ENCODE measurements at places on chromosomes 12 and 14. TPM values are rescaled to one million over a fixed set of nuclear protein-coding genes. Genes with fewer than 3 reads are reported as not detected.

DNA sequence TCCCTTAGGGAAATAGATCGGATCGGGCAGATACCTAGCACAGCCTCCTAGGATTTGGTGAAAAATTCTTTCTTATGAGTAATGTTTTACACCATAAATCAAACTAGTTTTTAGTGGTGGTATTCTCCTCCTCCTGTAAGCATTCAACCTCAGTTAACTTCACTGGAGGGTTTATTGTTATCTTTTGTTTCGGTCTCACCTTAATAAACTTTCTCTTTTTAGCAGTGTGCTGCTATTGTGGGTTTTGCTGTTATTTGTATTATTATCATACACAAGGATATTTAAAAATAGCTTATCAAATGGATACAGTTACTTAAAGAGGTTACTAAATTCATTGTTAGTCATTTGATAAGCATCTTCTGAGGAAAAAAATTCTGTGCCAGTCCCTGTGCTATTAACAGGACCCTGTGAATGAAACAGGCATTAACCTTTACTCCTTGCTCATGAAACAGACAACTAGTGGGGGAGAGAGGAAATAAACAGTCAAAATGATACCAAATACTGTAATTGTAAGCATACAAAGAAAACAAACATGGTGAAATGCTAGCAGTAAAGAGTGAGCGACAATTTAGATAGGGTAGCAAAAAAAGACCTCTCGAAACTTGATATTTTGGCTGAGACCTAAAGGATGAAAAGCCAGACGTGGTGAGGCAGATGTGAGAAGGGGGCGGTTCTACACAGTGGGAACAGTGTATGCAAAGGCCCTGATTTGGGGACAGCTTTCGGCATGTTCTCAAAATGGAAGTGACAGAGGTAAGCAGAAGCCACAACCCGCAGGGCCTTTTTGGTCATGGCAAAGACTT, 178.7 kb upstream of the SOX5 start:
- no peak for DNase-seq

- peak; percentile 87 for DNase-seq
Measured at GRCh38 chr12:67434671-67435370, 165.7 kb downstream of the CAND1 start.

DNA sequence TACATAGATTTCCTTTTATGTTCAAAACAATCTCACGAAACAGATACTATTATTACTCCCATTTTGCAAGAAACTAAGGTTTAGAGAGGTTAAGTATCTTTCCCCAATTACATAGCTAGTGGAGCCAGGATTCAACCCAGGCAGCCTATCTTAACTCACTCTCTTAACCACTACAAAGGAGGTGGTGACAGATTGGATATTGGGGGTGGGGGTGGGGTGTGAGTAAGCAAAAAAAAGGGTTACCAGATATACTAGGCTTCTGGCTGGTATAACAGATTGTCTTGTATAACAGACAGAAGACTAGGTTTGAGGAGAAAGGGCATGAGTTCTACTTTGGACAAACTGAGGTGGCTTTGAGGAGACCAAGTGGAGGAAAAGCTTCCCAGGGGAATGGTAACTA, 2.1 kb downstream of the GMFB start:
- DNase-seq: no peak

DNA sequence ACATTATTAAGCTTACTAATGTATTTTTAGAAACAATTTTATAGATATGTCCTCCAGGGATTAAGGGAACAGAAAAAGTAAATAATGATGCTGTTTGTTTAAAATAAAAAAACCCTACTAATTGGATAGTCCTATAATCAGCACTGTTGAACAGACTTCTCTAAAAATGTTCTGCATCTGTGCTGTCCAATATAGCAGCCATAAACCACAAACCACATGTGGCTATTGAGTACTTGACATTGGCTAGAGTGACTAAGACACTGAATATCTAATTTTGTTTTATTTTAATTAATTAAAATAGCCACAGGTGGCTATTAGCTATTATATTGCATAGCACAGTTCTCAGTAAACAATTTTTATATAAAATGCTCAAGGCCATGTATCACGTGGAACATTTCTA, 210.4 kb downstream of the DPY19L2 start:
- DNase-seq: no peak

GRCh38 chr12:50642035-50642451, 121.9 kb upstream of the ATF1 start:
- peak; percentile 72 for DNase-seq

- no peak for DNase-seq
Measured at GRCh38 chr14:36339816-36340215, 19.4 kb upstream of the MBIP start.

- no peak for DNase-seq
Measured at GRCh38 chr12:58347188-58347587, 405.8 kb downstream of the ATP23 start.

- DNase-seq: no peak
Measured at GRCh38 chr12:112498580-112498979, 79.8 kb downstream of the PTPN11 start.

DNA sequence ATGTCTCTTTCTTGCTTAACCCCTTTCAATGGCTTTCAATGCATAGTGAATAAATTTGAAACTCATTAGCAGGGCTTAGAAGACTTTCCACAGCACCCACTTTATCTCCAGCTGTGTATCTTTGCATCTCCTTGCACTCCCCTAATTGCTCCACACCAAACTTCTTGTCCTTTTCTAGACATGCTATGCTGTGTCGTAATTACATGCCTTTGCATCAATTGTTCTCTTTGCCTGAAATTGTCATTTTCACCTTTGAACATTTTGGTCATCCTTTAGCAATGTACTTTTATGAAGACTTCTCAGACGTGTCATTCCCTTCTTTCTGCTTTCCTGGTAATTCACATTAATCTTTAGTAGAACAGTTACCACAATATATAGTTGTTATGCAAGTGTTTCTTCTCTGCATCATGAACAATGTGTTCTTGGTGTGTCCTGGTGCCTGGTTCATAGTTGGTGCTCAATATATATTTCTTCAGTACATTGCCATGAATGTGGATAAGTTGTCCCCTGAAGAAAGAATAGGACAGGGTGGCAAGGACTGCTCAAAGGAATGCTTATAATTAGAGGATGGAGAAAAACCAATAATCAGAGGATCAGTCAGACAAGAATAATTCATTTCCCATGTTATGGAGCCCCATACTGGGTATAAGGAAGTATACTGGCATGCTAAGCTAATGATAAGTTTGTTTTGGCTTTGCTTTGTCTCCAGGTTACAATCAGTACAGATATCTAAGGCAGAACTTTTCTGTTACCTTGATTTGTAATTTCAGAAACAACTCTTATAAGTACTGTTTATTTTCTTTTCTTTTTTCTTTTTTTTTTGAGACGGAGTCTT, 27.2 kb downstream of the ARF6 start:
- no peak for DNase-seq

- DNase-seq: peak; percentile 88
Measured at GRCh38 chr12:52070185-52070925, 577 bp downstream of the ATG101 start.

DNA sequence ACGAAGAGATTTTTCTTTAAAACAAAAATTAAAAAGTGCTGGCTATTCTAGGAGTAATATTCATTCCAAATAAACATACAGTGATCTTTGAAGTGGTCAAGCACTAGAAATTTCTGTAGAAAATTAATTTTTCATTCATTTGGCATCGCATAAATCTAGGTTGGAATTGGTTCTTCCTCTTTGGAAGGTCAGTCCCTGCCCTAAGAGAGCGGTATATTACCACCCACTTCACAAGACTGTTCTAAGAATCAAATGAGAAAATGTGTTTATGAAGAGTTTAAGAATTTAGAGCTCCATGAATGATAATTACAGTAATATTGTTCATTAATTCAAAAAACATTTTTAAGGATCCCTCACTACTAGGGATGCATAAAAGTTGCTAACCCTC, 444 bp upstream of the GEMIN2 start:
- no peak for DNase-seq

DNA sequence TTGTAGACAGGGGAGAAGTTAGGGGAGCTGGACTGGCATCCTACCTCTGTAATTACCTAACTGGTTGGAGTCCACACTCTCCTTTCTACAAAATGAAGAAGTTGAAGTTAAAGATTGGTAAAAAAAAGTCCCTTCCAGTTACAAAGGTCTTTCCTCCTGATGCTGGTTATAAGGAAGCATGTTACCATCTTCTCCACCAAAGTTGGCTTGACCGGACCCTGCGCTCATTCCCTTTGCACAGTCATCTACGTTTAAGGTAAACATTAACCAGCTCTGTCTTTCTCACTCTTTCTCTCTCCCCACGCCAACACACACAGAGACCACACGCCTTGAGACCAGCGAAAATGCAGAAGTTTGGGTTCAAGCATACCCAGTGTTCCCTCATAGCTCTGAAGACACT, 11.9 kb downstream of the FBLN5 start:
- DNase-seq: no peak

DNA sequence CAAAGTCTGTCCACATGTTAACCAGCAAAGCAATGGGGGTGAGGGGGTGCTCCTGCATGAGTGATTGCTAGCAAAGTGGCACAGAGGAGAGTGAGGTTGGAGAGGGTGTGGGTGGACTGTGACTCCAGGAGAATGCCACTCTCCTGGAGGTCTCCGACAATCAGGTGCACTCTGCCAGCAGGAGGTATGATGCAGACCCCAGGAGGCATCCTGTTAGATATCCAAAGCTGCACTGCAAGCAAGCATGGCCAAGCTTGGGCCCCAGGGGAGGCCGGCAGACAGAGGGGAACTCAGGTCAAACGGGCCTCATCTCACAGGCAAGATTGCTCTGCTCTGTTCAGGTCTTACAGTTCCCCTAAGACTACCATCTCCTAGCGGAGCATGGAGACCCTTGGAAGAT, 73.5 kb upstream of the ALX1 start:
- no peak for DNase-seq

DNA sequence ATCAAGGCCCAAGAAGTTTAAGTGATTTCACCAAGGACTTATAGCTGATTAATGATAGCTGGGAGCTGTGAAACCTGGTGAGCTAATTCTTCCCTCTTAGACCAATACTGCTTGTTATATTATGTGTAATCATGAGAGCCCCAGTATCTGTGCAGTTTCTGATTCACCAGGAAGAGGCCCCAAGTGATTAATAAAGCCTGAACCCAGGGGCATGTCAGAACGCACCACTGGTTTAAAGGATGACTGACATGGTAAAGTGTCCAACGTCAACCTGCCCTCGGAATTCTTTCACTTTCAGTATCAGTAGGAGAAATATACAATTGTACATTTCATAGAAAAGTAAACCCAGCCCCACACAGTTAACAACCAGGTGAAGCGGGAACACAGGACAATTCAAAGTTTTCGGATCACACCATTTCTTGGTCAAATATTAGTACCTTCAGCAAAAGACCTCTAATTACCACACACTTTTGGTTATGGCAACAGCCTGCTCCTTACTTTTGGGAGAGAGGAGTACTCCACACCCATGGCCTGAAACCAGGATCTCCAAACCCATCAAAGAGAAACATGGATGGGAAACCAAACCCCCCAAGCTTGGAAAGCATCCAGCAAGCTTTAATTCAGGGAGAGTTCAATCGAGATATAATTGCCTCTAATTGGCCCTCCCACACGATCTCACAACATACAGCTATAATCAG, 28.5 kb downstream of the TMCC3 start:
- DNase-seq: peak; percentile 25

GRCh38 chr12:5432011-5432400, at the start of gene NTF3:
Gene NTF3, plus strand, starts transcription at chr12:5432108. Its CDS starts 217 bp downstream, at chr12:5432325.
- peak; percentile 87 for DNase-seq

DNA sequence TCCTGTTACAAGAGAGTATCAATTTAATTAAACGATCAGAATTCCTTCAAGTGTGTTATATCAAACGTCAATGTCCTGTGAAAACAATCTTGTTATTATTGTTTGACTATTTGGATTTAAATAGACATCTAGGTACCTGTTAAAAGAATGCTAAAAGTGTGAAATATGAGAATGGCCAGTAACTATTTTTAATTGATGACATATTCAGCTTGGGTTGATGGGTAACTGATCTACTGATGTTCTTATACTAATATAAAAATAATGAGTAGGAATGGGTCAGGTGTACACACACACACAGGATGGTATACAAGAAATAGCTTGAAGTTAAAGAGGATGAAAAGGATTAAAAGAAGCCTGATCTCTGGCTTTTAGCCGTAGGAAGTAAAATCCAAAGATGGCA, 146.0 kb downstream of the SLC38A4 start:
- no peak for DNase-seq

DNA sequence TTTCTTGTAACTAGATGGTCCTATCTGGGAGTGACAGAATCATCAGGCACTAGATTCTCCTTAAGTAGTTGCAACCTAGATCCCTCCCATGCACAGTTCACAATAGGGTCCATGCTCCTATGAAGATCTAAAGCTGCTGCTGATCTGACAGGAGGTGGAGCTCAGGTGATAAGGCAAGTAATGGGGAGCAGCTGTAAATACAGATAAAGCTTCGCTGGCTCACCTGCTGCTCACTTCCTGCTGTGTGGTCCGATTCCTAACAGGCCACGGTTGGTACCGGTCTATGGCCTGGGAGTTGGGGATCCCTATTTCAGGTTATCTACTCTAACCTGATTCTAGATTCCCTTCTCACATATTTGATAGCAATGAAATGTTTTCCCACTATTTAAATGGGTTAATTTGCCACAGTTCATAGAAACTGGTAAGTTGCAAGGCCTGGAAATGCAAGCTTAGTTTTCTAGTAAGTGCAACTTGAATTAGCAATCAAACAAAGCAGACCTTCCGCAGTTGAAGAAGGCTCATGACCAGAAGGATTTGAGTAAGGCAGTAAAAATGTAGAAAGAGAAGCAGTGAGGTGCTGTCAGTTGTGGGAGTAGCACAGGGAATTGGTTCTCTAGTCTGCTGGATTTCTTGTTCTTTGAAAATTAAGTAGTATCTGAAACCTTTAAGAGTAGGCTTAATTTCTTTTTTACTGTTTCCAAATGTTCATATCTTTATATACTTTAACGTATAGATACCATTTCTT, 332.3 kb downstream of the EGLN3 start:
- DNase-seq: no peak

DNA sequence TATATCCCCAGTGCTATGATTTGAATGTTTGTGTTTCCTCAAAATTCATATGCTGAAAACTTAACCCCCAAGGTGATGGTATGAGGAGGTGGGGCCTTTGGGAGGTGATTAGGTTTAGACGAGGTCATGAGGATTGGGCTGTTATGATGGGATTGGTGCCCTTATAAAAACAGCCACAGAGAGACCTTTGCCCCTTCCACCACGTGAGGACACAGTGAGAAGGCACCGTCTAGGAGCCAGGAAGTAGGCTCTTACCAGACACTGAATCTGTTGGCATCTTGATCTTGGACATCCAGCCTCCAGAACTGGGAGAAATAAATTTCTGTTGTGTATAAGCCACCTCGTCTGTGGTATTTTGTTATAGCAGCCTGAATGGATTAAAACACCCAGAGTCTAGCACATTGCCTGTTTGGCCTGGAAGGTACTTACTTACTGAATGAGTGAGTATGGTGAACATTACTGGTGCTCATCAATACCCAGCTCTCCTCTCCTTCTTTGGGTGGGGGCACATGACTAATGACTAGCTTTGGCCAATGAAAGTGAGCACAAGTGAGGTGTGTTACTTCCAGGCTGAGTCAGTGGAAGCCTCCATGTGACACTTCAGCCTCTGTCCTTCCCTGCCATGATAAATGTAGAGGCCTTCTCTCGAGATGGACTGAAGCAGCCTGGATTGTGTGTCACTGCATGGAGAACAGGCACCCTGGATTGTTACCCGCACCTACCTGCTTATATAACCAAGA, 72.4 kb upstream of the CHST11 start:
- no peak for DNase-seq

- no peak for DNase-seq
Measured at GRCh38 chr14:22474730-22475351, 114.2 kb downstream of the DAD1 start.

RASSF9 gene
- 5.8 TPM for total RNA-seq

TMCC3 gene
- 0.36 TPM for total RNA-seq

VDR gene
- total RNA-seq: 32.2 TPM

EFS gene
- total RNA-seq: 9.8 TPM

KERA gene
- total RNA-seq: not detected

SLC22A17 gene
- 18.1 TPM for total RNA-seq

All from osteoblast (primary cell).